ENCODE measurements at places on chromosomes 5 and 9. TPM values are rescaled to one million over a fixed set of nuclear protein-coding genes. Genes with fewer than 3 reads are reported as not detected.

The FOXD4 gene
- total RNA-seq = 0.31 TPM

The SLF1 gene
- total RNA-seq = 5.3 TPM

DNA sequence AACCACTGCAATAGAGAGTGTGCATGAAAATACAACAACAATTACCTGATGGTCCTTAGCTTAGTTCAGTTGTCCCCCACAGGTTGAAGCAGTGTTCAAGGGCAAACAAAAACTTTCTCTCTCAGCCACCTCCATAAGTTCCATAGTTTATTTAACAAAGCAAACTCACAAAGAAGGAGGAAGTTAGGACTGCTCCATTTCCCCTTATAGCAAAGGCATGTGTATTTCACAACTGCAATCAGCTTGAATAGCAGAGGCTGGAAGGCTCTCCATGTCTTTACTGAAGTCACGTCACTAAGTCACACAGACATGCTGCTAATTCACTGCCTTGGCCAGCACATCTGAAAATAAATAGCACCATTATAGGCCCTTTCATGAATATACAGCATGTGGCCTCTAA, 43.3 kb downstream of the DOCK8 start:
- no peak for DNase-seq

- DNase-seq = peak; percentile 94
Observed at GRCh38 chr5:175590471-175590881, 67.4 kb upstream of the HRH2 start.

DNA sequence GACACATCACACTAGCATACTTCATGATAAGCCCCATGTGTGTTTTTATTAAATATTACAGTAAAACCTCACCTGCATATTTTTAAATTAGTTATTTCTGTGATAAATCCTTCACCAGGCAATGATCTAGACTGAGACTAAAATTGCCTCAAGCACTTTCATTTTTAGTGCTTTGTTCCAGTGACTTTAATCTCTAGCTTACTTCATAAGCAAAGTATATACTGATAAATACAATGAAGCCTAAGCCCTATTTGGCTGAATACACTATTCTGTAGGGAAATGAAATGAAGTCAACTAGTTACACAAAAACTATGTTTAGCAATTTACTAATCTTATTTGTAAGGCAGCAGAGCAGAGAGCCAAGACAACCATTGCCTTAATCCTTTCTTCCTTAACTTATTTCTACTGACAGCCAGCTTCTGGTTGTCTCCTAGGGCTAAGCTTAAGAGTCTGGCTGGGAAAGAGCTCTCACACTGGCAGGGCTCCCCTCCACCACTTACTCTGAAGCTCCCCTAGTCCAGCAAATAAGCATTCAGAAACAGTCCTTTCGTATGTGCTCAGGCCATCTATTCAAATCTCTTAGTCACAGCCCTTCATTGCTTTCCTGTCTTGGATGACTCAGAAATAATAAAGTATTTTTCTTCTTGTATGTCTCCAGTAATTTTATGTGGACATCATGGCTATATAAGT, 31.4 kb upstream of the MTAP start:
- peak; percentile 91 for DNase-seq

- DNase-seq = no peak
Observed at GRCh38 chr9:116476935-116477381, 210.1 kb upstream of the TRIM32 start.

The MROH2B gene
- total RNA-seq = not detected

GRCh38 chr5:133842846-133843611, 125.4 kb downstream of the C5orf15 start:
- peak; percentile 49 for DNase-seq

DNA sequence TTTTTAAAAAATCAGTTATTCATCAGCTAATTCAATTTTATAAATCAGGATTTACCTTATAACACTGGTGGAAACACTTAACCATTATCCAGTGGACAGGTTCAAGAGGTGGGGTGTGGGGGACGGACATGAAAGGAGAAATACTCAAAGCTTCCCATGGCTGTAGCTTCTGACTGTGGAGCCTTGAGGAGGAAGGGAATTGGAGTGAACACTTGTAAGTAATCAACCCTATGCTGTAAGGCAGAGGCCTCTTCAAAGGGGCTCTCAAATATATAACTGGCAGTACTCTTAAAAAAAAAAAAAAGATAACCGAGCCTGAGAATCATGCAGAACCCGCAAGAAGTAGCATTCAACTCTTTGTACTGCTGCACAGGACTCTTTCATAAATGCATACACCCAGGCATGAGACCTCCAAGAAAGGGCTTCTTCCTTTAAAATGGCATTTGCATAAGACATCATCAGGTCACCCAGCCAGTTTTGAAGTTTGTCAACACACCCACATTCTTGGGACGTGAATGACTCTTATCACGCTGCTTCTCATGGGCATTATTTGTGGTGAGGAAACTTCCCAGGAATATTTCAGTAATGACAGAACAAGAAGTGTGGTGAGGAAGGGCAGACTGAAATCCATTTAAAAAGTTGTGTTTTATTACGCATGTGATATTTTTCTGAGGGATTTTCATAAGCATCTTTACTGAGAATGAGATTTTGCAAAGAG, 8.1 kb downstream of the OSMR start:
- DNase-seq = peak; percentile 97

The ZMAT2 gene
- total RNA-seq = 57.4 TPM

DNA sequence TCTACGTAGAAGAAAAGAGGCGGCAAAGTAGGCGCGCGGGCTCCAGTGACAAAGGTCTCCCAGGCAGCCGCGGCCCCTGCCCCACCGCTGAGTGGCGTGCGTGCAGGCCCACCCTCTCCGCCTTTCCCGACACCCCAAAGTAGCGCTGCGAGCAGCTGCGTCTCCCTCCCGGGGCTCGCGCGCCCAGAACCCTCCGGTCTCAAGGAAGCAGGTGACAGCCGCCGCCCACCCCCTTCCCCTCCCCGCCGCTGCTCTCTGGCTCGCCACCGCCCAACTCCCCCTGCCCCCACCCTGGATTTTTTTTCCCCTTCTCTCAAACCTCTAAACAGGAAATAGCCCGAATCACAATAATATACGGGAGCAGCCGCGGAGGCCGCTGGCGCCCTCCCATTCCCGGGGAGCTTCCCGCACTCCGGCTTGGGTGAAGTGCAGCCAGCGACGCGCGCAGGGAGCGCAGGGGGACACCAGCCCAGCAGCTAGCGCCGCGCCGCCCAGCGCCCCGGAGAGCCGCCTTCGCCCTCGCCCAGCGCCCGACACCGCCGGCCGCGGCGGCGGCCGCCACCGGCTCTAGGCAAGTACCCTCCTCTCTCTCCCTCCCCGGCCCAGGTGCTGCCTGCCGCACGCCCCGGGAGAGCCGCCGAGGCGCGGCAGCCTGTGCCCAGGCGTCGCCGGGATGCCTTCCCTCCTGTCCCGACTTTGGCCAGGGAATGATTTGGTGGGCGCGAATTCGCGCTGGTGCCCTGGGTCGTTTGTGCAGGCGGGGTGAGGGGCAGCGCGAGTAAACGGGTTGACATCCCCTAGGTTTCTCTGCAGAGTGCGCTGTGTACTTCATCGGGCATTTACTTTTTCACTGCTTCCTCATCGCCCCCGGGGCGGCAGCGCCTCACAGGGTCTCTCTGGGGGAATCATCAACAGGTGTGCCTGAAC, 52.7 kb upstream of the TJP2 start:
- no peak for DNase-seq

DNA sequence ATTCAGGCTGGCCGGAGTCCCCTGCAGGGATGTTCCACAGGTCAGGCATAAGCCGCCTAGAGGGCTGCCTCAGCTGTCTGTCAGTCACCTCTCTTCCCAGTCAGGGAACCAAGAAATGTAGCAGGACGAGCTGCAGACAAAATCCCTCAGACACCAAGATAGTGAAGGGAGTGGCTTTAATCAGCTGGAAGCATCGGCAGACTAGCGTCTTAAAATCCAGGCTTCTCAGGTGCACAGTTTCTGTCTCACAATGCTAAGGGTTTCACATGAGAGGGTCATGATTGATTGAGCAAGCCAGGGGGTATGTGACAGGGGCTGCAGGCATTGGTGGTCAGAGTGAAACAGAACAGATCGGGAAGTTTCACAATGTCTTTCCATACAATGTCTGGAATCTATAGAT, 247.2 kb downstream of the CDH10 start:
- DNase-seq = no peak

DNA sequence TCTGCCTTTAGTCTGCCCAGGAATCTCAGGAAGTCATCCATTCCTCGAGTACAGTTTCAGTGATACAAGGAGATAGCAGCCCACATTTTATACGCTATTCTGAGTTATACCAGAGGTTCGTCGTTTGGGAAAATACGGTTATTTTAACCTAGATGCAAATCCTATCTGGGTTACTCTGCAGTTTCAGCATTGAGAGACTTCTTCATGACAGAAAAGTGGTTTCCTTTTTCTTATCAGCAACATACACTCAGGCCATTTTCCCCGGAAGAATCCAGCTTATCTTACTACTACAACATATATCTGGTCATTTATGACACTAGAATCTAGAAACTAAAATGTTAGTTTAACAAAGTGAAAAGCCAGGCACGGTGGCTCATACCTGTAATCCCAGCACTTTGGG, 83.4 kb upstream of the IQGAP2 start:
- DNase-seq = no peak

GRCh38 chr9:128911529-128912035, 9.2 kb upstream of the PHYHD1 start:
- peak; percentile 73 for DNase-seq

DNA sequence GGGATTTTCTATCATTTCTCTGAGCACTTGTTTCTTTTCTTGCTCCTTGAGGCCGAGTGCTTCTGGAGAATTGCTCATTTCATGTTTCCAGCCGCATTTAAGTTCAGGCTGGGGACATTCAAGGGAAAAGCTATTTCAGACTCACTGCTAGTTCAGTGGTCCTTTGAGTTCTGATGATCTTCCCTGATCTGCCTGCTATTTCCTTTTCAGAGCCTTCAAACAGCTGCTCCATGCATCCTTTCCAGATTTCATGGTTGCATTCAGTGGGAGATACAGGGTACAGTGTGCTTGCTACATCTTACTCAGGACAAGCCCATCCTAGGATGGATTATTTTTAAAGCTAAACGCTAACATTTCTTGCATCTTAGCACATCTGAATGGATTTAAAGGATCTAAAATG, 14.7 kb downstream of the NDUFS4 start:
- DNase-seq = no peak

- no peak for DNase-seq
Observed at GRCh38 chr9:91289244-91289643, 72.5 kb downstream of the AUH start.

- DNase-seq = no peak
Observed at GRCh38 chr5:19605846-19606407, 382.1 kb downstream of the CDH18 start.

DNA sequence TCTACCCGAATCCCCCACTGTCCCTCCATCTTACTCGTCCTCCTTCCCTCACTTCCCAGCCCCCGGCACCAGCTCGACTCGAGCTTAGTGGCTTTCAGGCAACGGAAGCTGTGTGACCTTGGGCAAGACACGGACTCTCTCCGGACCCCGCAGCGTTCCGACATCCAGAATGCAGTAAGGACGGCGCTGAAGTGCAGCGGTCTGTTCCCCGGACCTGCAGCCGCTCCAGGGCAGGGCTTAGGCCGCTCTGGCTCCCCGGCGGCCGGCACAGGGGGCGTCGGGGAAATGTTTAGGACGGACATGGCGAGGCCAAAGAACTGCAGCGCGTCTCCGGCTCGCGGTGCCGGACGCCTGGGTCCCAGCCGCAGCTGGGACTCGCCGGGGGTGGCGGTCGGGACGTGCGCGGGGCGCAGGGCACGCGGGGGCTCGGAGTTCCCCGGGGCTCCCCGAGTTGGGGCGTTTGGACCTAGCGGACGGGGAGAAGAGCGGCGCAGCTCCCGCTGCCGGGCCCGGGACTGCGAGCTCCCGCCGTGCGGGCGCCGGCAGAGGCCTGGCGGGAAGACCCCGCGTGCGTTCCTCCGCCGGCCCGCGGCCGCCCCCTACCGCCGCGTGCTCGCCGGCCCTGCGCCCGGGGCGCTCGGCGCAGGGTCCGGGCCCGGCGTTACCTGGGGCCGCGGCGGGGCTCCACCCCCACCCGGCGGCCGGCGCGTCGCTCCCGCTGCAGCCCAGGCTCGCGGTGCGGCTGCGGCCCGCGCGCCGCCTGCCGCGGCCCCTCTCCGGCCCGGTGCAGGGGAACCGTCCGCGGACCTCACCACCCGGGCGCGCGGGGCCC, 5.6 kb upstream of the RNF44 start:
- DNase-seq = no peak

DNA sequence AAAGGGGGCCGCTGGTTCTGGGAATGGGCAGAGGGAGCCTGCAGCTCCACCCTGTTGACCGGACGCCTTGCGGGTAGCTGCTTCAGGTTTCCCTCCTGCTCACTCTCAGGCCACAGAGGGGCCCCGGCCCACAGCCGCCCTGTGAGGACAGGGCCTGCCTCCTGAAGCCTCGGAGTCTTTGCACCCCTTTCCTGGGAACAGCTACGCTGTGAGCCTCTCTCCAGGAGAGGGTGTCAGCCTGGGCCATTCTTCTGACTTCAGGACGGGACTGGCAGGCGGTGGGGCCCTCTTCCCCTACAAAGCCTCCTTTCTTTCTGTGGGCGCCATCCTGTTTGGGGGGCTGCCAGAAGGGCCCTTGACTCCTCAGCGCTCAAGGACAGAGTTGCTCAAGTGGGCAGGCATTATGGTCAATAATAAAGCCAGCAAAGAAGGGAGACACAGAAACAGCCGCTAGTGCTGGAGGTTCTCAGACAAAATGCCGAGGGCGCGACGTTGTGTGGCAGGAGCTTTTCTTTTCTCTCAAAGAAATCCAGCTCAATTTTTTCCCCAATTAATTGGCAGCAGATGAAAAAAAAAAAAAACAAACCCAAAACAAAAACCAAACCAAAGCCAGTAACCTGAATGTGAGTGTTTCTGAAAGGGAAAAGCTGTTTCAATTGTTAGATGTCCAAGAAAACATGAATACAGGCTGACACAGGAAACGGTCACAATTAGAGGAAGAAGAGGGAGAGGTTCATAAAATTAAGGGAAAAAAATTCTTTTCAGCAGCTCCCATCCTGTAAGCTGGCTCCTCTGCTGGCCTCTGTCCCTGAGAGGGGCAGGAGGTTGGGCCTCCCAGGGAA, 12.8 kb upstream of the SLC25A51 start:
- DNase-seq = no peak

- peak; percentile 78 for DNase-seq
Observed at GRCh38 chr5:120538149-120538548, 74.0 kb downstream of the PRR16 start.

DNA sequence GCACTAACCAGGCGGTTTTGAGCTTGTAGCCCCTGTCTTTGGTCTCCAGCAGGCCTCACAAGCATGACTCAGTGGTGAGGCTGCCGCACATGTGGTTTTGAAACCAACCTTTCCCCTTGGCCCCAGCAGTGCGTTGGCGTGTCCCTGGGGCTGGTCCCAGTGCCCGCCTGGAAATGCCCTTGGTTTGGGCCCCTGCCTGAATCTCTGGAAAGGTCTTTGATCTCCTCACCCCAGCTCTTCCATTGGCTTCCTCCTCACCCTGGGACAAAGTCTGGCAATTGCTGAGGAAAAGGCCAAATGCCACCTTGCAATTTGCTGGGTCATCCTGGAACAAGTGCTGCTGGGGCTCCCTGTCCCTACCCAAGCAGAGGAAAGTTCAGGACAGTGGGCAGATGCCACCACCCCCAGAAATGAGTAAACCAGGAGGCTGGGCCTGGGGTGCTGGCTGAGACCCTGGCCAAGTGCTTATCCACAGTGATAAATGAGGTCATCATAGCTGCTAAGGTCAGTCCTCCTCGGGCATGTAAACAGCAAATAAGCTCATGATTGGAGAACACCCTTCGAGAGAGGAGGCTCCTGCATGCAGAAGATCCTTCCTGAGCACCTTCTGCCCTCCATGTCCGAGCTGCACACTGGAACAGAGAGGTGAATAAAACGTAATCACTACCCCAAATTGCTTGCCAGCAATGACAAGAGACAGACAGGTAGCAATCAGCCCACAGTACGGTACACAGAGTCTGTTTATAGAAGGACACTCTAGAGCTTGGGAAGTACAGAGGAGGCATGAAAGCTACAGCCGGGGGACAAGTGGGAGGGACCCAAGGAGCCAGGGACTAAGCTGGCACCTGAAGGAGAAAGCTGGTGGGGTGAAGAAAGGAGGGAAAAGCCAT, 98.9 kb upstream of the CPEB4 start:
- peak; percentile 89 for DNase-seq

Data from astrocyte (in vitro differentiated cells and primary cell).